ENCODE measurements at places on chromosomes 3 and 15. TPM values are rescaled to one million over a fixed set of nuclear protein-coding genes. Genes with fewer than 3 reads are reported as not detected.
A peak's percentile ranks its signal among the peaks of the same experiment; 100 is the strongest.

PLSCR2 gene
- not detected for total RNA-seq

C3orf22 gene
- total RNA-seq, result not detected

DNA sequence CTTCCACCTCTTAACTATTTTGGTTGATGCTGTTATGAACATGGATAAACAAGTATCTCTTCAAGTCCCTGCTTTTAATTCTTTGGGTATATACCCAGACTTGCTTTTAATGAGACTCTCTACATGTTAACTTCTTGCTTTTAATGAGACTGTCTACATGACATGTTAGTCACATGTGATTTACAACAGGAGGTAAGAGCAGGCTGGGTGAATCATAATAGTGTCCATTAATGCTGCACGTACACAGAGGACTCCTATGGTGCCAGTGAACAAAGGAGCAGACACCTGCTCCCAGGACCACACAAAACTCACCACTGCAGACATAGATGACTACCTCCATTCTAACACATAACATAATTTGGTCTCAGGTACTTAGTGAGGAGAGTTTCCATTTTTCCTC is 273.4 kb upstream of the NSMCE3 start:
- peaks cover 3% of the 10 kb centered on the region for H3K36me3 ChIP-seq
- no peaks in the 10 kb centered on the region for H3K27me3 ChIP-seq
- no peak for DNase-seq
- no peak overlapping the region for H3K4me3 ChIP-seq
- no peak overlapping the region for H3K27ac ChIP-seq

- H3K27me3 ChIP-seq, result no peaks in the 10 kb centered on the region
- H3K27ac ChIP-seq, result no peak overlapping the region
- DNase-seq, result no peak
- H3K4me3 ChIP-seq, result no peak overlapping the region
These were observed 65.6 kb downstream of the COL6A6 start for GRCh38 chr3:130582457-130583153.

DNA sequence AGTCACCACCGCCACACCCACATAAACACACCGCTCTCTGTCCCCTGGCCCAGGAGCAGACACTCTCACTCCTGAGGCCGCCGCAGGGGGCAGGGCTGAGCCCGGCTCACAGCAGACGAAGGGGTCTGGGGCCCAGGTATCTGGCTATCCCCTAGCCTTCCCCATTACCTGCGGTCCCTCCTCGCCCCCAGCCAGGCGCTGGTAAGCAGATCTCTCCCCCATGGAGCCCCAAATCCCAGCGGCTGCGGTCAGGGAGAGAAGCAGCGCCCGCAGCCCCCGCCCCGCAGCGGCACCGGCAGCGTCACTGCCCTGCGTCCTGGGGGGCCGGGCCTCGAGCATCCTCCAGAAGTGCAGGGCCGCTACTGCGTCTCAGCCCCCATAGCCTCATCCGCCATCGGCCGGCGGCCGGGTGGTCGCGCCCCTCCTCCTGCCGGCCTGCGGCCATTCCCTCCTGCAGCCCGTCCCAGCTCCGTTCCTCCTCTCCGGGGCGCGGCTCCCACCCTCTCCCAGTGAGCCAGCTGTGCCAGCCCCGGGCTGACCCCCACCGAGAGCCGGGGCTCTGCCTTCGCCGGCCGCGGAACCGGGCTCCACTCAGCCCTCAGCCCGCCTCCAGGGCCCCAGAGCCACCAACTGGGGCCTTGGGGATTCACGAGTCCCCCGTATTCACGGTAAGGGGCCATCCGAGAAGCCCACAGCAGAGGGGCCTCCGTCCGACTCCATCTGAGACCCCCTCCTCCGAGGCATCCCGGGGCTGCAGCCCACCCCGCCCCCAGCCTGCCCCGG is 13.1 kb downstream of the TNK2 start:
- peak overlapping the region; percentile 77 for H3K4me3 ChIP-seq
- no peaks in the 10 kb centered on the region for H3K27me3 ChIP-seq
- H3K4me1 ChIP-seq, result peaks cover 45% of the 10 kb centered on the region

Measured in neural progenitor cell (in vitro differentiated cells).